ENCODE measurements at places on chromosomes 7 and 10. TPM values are rescaled to one million over a fixed set of nuclear protein-coding genes. Genes with fewer than 3 reads are reported as not detected.

The CHRM2 gene
- total RNA-seq: not detected

The UCMA gene
- not detected for total RNA-seq

The NME8 gene
- total RNA-seq: 0.45 TPM

The WIPF3 gene
- 1.4 TPM for total RNA-seq

The LRRN3 gene
- 2.0 TPM for total RNA-seq

The VAX1 gene
- total RNA-seq: not detected

The PLEKHS1 gene
- 0.13 TPM for total RNA-seq

The COL26A1 gene
- total RNA-seq: not detected

The IRF5 gene
- 17.3 TPM for total RNA-seq

GRCh38 chr10:3784510-3785250, at the start of gene KLF6:
KLF6 (minus strand) TSS chr10:3785209; CDS start chr10:3785014, 195 bp downstream.
- no peak for DNase-seq

- no peak for DNase-seq
Observed at GRCh38 chr10:52864201-52865106, 91.9 kb upstream of the MBL2 start.

GRCh38 chr10:31153692-31154091, 122.0 kb upstream of the ZNF438 start:
- no peak for DNase-seq

GRCh38 chr10:21144047-21144446, 246.9 kb upstream of the NEBL start:
- DNase-seq: no peak

- DNase-seq: no peak
Observed at GRCh38 chr7:103124429-103124979, 24.4 kb downstream of the NAPEPLD start.

DNA sequence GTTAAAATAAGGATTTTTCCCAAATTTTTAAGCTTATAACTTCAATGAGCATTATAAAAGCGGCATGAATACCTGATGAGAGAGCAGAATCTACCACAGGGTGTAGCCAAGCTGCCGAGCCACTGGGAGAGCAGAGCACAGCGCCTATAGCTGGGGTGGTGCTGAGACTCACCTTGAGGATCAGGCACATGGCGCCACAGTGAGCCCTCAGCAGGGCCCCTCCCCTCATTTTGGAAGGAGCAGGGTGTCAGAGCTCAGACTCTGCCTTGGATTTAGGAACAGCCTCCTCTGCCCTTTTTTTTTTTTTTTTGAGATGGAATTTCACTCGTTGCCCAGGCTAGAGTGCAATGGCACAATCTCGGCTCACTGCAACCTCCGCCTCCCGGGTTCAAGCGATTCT, 118.6 kb downstream of the SRPK2 start:
- no peak for DNase-seq

- no peak for DNase-seq
Observed at GRCh38 chr7:68892236-68892635, 706.0 kb upstream of the AUTS2 start.

- no peak for DNase-seq
Observed at GRCh38 chr7:35658606-35659201, 36.2 kb downstream of the HERPUD2 start.

- DNase-seq: no peak
Observed at GRCh38 chr7:127819975-127820731, 168.2 kb downstream of the SND1 start.

GRCh38 chr7:40986351-40986873, 716.5 kb downstream of the INHBA start:
- DNase-seq: no peak

DNA sequence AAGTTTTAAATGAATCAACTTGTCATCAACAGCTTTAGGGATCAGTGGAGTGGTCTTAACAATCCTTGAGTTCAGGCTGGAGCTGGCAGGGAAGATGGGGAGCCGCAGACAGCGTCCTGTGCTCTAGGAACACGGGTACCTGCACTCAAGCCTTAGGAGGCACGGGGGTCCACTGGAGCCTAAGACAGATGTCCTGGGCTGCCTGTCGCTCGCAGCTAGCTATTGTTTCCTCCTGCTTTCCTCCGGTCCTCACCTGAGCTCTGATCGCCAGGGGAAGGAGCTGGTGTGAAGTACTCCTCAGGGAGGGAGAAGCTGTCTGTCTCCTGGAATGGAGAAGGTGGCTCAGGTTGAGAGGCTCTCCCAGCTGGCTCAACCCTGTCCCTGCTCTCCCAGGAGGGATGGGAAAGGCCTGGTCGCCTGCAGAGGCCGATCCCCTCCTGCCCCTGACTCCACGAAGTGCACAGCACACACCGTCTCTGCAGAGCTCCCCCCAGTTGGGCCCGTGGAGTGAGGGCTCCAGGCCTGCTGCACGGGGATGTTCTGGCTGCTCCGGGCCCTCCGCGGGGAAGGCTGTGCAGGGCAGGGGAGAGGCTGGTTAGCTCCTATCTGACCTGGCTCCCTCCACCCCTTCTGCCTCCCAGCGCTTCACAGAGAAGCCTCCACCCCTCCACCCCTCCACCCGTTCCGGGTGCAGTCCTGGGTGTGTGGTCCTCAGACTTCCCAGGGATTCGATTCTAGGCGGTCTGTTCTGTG, 14.5 kb upstream of the PYROXD2 start:
- no peak for DNase-seq

DNA sequence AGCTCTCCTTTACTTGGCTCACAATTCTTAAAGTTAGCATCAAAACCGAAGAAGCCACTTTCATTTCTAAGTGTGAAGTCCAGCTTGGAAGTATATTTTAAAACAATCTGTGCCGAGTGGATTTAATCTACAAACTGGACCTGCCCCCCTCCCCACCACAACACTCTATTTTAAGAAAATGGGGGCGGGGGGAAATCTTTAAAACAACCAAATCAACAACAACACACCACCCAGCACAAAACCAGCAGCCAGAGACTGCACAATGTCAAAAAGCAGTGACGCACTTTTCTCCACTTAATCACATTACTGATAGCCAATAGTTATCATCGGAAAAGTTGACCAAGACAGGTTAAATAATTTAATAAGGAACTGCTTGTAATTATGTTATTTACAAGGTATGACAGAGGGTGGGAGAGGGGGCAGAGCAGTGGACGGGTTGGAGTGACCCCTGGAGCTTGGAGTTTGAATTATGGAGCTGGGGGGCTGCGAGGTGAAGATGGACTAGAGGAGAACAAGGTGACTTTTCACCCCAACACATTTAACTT, 2.8 kb downstream of the EBF3 start:
- DNase-seq: no peak

GRCh38 chr10:121655254-121656144, 57.3 kb upstream of the FGFR2 start:
- DNase-seq: peak; percentile 35

DNA sequence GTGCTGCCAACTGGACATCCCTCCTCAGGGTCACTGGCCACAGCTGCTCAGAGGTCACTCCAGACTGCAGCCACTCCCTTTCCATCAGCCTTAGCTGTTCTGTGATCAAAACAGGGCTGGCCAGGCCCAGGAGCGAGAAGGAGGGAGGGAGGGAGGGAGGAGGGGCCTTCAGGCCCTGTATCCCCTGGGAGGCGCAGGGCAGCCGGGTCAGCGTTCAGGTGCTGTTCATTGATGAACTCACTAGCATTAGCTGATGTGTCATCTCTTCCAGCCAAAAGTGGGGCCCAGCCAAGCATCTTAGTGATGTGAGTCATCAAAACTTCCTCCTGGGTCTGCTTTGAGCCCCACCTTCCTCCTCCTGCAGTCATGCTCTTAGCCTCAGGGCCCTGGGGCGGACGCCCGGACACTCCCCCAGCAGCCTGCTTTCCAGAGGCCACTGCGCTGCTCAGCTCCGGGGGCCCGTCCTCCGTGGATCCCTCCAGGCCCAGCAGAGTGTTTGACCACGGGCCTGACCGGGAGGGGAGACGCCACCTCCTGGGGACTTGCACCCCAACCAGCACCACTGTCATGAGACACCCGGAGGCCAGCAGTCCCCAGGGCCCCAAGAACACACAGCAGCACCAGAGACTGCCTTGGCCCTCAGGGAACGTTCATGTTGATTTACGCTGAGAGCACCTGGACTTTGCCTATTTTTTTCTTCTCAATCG, 149.2 kb downstream of the PRKAG2 start:
- peak; percentile 92 for DNase-seq

GRCh38 chr7:28621369-28621841, 209.1 kb downstream of the CREB5 start:
- DNase-seq: no peak

- no peak for DNase-seq
Observed at GRCh38 chr7:132871419-132871818, 210.5 kb downstream of the CHCHD3 start.

DNA sequence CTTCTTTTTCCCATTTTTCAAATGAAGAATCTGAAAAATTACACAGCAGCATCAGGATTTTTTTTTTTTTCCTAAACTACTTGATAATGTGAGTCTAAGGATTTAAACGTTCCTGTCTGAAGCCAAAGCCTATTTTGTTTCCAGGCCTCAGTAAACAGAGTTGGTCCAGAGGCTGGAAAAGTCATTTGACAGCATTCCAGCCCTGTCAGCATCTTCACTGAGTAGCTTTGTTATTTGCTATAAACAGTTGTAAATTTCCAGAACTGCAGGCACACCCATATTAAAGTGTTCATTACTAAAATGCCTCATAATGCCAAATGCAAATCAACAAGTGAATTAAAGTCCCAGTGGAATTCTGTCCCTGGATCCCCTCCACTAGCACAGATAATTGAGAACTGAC, 35.5 kb upstream of the KMT2E start:
- DNase-seq: no peak

GRCh38 chr10:36263871-36264270, 621.8 kb upstream of the FZD8 start:
- DNase-seq: no peak

- no peak for DNase-seq
Observed at GRCh38 chr7:66297579-66297978, 92.4 kb downstream of the TPST1 start.

GRCh38 chr7:9822458-9823290, 1151.0 kb upstream of the PHF14 start:
- no peak for DNase-seq

GRCh38 chr10:92844746-92845145, 3.6 kb upstream of the EXOC6 start:
- DNase-seq: no peak

DNA sequence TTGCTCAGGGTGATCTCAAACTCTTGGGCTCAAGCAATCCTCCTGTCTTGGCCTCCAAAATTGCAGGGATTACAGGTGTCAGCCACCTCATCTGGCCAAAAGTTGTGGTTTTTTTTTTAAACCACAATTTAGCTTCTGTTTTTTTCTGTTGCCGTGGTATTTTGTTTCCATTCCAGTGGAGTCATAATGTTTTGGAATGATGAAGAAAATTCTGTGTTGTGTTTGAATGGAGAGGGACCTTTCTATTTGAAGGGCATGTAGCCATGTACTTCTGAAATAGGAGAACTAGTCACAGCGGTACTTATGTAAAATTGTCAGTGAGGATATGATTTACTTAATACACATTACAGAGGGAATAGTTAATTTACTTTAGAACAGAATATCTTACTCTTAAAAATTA, 201.3 kb downstream of the ARL4A start:
- DNase-seq: no peak

GRCh38 chr10:58897236-58897635, 279.2 kb upstream of the PHYHIPL start:
- no peak for DNase-seq

- no peak for DNase-seq
Observed at GRCh38 chr10:79063661-79064492, 4.9 kb upstream of the ZMIZ1 start.

GRCh38 chr7:39979406-39980073, 29.5 kb downstream of the CDK13 start:
- no peak for DNase-seq

Measured in mesenteric fat pad (tissue), 1 donor.